ENCODE measurements at places on chromosomes 1 and 21.
A peak's percentile ranks its signal among the peaks of the same experiment; 100 is the strongest.

GRCh38 chr1:216325336-216325735 is 97.9 kb downstream of the USH2A start:
- DNase-seq: no peak

- no peak for DNase-seq
Measured at GRCh38 chr1:68570871-68571270, 74.0 kb upstream of the DEPDC1 start.

DNA sequence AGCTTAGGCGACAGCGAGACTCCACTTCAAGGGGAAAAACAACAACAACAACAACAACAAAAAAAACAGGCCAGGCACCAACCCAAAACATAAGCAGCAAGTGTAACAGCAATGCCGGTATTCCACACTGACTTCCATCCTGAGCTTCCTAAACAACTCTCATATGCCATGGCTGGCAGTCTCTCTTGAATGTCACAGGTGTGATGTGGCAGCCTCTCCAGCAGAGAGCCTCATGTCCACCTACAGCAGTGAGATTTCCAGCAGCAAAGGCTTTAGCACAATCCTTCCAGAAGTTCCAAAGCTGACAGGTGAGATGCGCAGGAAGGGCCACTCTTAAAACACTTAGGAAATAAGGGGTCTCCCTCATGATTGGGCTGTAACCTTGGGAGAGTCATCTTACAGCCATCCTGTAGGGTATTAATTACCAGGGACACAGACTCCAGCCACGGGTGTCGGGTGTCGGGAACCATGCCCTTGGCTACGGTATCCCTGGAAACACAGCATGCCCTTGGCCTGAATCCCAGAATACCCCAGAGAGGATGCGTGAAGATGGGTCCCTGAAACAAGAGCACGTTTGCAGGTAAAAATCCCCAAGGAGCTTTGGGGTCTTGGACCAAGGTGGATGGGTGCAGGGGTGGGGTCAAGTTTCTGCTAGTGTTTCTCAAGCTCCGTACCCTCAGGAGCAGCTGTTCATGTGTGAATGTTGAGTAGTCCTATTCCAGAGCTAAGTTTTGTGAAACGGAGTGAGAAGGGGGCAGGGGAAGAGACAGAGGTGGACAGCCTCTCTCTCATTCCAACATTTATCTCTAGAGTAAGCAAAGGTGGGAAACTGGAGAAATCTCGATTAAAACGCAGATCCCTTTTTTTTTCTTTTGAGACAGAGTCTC is 31.4 kb downstream of the CLSTN1 start:
- peak; percentile 51 for DNase-seq

DNA sequence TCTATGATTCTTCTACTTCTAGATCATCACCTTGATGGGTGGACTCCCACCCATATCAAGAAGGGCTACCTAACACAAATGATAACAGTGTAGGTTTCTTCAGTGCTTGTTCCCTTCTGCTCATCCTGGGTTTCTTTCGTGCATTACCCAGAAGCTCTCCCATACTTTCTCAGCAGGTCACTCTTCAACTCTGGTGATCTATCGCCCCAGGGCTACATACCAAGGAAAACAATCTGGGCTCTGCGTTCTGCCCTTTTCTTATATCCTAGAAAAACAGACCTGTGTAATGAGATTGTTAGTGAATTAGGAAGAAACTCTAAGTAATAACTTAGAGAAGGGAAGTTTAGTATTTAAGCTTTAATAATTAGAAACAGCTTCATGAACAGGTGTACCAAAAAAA is 370.6 kb upstream of the SPAG17 start:
- DNase-seq: no peak

DNA sequence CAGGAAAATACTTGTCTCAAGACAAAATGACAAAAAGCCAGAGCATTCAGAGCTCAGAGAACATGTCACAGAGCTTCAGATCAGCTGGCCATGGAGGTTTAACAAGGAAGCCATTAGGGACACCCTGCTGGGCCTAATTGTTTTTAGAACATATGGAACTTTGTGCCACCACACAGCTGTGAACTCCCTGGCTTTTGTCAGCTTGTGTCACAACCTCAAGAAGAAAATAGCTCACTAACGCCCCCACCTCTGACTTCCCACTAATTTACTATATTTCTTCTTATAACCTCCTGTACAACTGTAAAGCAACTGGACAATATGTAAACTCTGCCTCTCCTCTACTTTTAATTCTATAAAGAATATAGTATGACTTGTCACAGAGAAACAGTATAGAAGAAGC is 21.0 kb upstream of the TDRD10 start:
- no peak for DNase-seq

- no peak for DNase-seq
Measured at GRCh38 chr1:235858766-235859165, 7.9 kb downstream of the LYST start.

DNA sequence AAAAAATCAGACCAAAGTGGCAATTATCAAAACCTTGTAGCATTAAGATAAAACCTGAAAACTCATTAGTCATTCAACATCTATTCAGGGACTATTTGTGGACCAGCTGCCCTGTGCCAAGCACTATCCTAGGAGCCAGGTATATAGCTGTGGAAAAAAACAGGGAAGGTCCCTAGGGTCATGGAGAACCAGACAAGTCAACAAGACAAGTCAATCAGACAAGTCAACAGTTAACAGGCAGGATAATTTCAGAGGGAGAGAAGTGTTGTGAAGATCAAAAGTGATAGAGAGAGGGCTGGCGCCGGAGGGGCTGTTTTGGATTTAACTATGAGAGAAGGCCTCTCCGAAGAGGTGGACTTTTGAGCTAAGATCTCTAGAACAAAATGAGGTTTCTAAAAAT is 3.3 kb upstream of the ATP1A4 start:
- no peak for DNase-seq

GRCh38 chr1:221768444-221769066 is 26.7 kb upstream of the DUSP10 start:
- DNase-seq: no peak

DNA sequence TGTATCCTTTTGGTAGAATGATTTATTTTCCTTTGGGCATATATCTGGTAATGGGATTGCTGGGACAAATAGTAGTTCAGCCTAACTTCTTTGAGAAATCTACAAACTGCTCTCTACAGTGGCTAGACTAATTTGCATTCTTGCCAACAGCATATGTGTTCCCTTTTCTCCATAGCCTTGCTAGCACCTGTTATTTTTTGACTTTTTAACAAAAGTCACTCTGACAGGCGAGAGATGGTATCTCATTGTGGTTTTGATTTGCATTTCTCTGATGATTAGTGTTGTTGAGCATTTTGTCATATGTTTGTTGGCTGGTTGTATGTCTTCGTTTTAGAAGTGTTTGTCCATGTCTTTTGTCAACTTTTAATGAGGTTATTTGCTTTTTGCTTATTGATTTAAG is 99.8 kb downstream of the UCK2 start:
- no peak for DNase-seq

- no peak for DNase-seq
Measured at GRCh38 chr1:172863031-172863430, 187.7 kb downstream of the TNFSF18 start.

- no peak for DNase-seq
Measured at GRCh38 chr1:176811511-176812288, 348.7 kb downstream of the PAPPA2 start.

DNA sequence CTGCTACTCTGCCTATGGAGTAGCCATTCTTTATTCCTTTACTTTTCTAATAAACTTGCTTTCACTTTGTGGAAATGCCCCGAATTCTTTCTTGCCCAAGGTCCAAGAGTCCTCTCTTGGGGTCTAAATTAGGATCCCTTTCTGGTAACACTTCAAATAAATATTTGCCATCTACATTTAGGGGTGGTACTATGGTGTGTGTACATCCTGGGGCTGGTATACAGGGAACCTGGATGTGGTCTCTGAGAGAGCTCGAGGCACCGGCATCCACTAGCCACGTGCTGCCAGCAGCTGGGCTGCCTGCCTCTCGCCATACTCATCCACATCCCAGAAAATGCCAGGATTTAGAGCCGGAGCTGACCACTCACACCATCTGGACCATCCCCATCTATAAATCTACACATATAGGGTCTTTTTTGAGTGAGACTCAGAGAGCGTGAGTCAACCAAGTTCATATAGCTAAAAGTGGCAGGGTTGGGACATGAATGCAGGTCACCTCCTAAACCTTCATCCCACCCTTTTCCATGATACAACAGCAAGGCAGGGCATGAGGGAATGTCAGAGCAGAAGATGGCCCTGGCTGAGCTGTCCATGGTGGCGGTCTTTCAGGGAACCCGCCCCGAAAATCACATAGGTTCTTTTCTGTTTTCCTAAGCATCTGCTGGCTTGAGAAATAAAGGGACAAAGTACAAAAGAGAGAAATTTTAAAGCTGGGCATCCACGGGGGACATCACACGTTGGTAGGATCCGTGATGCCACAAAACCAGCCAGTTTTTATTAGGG is 76.6 kb upstream of the F3 start:
- no peak for DNase-seq

- no peak for DNase-seq
Measured at GRCh38 chr21:19461481-19462205, 1058.1 kb upstream of the TMPRSS15 start.
